Omental fat pad (tissue), 4 donors: ENCODE measurements at places on chromosomes 6 and 20. TPM values are rescaled to one million over a fixed set of nuclear protein-coding genes. Genes with fewer than 3 reads are reported as not detected.

DNA sequence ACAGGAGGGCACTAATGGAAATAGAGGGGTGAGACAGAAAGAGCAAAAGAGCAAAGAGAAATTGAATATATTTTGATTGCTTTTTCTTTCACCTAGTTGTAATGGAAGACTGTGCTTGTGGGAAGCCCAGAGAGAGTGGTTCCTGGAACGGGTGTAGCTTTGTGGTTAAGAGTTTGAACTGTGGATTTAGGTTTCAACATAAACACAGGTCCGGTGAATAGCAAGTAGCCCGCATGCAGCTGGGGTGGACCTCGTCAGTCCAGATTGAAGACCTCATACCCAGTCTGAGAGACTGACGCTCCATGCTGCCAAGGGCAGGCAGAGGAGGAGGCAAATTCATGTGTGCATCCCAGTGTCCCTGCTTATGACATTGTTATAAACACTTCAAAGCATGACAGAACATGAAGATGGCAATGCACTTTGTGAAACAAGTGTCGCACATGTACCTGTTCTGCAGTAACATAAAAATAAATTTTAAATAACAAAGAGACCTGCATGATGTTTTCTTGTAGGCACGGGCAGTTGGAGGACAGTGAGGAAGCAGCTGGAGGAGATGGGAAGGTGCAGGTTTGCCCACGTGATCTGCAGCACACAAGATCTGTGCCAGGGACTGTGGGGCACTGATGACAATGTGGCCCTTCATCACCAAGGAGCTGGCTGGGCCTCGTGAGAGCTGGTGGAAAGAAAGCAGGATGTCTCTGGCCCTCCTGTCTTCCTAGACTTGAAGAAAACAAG is 220.5 kb upstream of the SSTR4 start:
- no peak for DNase-seq

GRCh38 chr6:117555262-117555849 is 47.0 kb downstream of the GOPC start:
- no peak for DNase-seq

- DNase-seq, result no peak
Observed at GRCh38 chr6:131163886-131164285, 28.6 kb downstream of the AKAP7 start.

DNA sequence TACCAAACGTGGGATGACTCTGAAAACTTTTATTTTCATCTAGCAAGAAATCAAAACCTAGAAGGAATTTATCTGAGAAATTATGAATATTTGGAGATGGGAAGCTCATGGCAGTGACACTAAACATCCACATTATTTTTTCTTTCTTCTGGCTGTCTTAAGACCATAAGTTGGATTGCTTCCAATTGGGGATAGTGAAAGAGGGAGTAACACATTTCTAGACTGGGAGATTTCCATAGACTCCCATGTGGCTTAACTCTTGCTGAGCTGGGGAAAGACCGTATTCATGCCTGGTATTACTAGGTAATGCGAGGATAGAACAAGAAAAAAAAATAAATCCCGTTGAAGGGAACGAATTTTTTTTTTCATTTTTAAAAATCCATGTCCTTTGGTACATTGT is 120.0 kb downstream of the UTRN start:
- DNase-seq, result no peak

DNA sequence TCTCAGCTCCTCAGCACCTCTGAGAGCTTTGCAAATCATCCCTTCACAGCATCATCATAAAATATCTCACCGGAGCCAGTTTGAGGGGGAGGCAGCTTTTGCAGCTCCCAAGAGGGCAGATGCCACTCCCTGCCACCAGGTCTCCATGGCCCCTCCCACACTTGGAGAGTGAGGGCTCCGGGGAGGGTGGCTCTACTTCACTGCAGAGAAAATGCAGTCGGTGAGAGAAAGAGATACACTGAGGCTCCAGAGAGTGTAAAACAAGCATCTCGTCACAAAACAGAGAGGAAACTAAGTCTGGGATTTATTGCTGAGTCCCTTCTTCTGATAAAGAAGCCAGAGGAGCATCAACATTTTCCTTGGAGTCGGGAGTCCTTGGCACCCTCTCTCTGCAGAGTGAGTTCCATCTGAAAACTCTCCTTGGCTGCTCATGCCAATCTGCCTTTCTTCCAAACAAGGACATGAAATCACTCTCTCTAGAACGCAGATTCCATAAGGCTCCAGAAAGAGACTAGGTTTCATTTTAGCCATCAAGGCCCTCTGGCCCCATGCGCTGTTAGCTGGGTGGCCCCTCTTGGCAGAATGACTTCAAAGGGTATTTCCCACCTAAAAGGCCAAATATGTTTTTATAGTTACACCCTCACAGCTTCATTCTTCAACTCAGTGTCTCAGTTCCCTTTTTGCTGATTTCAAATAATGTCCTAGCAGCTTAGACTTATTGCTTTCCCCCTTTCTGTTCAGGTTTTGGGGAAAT is 70.6 kb upstream of the F13A1 start:
- DNase-seq, result no peak

DNA sequence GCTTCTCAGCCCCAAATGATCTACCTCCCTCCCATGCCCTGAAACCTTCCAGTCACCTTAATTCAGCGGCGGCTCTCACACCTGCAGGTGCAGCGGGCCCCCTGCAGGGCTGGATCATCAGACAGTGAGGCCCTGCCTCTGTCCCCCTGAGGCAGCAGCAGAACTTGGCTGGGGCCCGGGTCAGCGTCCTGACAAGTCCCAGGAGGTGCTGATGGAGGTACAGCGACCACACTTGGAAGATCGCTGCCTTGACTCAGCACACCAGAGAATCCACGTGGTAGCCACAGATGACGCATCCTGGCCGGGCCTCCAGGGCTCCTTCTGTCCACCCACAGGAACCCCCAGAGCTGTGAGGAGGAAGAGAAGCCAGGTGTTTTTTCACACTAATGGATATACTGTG is 116.4 kb upstream of the THBS2 start:
- DNase-seq, result no peak

- no peak for DNase-seq
Observed at GRCh38 chr6:26439151-26440125, 866 bp upstream of the BTN3A3 start.

DNA sequence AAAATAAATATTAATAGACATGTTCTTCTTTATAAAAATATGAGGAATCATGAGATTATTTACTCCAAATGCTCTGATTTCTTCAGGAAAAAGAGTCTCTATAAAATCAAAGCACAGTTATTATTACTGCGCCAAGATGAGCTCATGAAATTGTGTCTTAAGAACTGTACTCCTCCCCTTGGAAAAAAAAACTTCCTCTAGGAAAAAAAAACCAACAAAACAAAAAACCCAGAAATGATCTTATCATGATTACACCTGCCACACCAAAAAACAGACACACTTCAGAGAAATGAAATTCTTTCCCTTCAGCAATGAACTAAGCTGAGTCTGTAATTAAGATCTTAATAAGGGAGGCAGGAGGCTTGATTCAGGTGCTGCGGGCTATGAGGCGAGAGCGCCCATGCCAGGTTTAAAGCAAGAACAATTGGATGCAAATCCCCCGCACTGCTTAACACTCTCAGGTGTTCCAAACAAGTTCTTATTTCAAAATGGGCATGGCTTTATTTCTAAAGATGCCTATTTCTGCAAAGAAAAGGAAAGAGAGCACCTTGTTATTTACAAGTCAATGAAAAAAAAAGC is 9.1 kb downstream of the NEDD9 start:
- DNase-seq, result no peak

DNA sequence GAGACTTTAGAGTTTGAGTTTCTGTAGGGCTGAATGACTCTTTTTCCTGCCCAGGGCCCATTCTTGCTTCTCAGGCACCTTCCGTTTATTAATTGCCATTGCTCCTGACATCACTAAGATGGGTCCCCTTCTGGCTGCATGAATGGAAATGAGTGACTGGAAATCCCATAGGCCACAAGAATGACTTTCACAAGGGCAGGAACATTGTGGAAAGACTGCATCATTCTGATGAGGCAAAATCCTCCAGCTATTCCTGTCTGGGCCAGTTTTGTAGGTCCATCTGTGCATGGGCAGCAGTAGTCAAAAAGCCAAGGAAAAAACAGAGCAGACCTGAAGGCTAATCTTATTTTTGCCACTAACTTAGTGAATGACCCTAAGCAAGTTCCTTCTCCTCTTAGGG is 19.3 kb downstream of the TMEM74B start:
- DNase-seq, result no peak

GRCh38 chr20:12199703-12200102 is 282.0 kb downstream of the BTBD3 start:
- no peak for DNase-seq

DNA sequence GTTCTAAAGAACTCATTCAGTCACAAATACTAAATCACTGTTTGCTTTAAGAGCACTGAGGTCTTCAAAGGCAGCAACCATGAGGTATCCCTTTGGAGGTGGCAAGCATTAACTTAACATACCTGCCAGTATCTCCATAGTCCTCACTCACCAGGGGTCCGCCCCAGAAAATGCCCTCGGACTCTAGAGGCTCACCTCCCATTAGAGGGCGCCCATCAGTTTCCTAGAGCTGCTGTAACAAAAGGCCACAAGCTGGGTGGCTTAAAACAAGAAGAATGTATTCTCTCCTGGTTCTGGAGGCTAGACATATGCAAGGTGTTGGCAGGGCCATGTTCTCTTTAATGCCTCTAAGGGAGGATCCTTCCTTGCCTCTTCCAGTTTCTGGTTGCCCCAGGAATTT is 12.0 kb upstream of the RNGTT start:
- no peak for DNase-seq

DNA sequence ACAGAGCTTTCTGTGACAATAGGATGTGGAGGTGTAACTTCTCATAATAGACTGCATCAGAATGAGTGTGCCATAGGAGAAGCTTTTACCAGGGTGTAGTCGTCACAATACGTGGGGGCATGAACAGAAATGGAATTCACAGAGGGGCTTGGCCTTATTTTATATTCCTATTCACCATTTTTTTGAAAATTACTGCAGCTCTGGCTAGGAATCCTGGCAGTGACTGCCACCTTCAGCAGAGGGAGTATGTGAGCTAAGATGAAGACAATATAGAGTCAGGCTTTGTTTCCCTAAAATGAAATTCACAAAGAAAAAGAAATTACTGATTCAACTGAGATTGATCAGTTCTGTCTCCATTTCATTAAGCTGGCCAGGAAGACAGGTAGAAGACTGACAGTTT is 13.9 kb downstream of the TOMM6 start:
- no peak for DNase-seq

- DNase-seq, result no peak
Observed at GRCh38 chr6:2899596-2899995, 3.5 kb downstream of the SERPINB9 start.

GRCh38 chr6:159434410-159434809 is 258.6 kb downstream of the SOD2 start:
- no peak for DNase-seq

DNA sequence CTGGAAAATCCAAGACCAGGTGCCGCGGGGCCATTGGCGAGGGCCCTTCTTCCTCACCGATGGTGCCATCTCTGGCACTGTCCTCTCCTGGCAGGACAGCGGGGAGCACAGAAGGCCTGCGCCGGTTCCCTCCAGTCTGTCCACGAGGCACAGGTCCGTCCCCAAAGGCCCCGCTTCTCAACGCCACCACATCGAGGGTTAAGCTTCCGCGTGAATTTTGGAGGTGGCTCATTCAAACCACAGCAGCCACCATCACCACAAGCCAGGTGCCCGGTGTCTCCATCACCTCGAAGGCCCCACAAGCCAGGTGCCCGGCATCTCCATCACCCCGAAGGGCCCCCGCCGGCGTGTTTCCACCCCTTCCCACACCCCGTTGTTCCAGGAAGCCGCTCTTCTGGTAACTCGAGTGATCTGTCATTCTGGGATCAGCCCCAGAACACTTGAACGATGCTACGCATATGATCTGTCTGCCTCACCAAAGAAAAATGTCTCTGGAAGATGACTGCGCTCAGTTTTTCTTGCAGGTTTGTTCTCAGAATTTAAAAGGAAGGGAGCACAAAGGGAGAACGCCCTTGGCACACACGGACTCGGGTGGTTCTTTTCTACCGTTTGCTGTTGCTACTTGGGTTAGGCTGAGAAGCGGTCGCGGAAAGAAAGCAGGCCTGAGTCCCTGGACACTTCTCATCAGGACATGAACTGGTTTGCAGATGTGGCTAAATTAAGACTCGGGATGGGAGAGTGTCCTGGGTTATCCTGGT is 9.9 kb upstream of the KIF25 start:
- DNase-seq, result no peak

DNA sequence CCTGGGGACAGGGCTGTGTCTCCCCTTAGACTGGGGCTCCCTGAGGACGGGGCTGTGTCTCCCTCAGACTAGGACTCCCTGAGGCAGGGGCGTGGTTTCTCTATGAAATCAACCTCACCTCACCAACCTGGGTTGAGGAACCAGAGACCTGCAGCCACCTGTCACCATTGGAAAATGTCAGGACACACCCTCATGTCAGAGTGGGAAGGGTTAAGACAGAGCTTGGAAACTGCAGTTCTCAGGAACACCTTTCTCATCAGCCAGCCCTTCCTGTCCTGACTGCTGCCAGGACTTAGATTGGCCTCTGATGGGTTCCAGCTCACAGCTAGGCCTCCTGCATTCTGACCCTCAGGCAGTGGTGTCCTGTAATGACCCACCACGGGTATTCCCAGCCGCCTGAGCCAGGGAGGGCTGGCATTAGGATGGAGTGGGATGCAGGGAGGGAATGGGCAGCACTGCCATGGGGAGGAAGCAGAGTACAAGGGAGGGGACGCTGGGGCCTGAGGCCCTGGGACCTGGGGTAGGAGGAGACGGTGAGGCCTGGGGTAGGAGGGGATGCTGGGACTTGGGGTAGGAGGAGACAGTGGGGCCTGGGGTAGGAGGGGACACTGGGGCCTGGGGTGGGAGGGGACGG is 76.3 kb downstream of the MRPL14 start:
- no peak for DNase-seq

GRCh38 chr6:71258078-71258866 is 30.3 kb upstream of the OGFRL1 start:
- DNase-seq, result no peak

- DNase-seq, result no peak
Observed at GRCh38 chr6:40799296-40800140, 212.4 kb upstream of the LRFN2 start.

DNA sequence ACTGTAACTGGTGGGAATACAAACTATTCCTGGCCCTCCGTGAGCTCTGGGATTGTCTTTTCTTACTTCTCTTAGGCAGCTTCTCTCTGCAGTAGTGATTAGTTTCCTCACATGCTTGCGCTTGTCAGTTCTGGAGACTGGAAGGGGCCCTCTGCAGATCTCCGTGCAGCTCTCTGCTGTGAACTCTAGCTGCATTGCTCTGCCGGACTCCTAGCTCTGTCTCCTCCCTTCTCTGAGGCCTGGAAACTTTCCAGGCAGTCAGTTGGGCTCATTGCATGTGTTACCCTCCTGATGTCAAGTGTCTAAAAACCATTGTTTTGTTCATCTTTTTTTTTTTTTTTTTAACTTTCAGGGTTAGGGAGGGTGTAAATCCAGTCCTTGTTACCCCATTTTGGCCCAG is 102.3 kb downstream of the CTNNBL1 start:
- no peak for DNase-seq

The MUCL3 gene
- not detected for total RNA-seq

The XKR7 gene
- total RNA-seq, result not detected

The FOXA2 gene
- total RNA-seq, result not detected

The EFCAB8 gene
- total RNA-seq, result not detected

The OVOL2 gene
- not detected for total RNA-seq

The AKAP7 gene
- 16.6 TPM for total RNA-seq

The EPHA7 gene
- 0.95 TPM for total RNA-seq

The SNAI1 gene
- total RNA-seq, result 3.3 TPM

The PCMTD2 gene
- total RNA-seq, result 31.7 TPM

The LRRC73 gene
- total RNA-seq, result 0.19 TPM

The WTAP gene
- total RNA-seq, result 94.1 TPM

The MYLK4 gene
- total RNA-seq, result 0.79 TPM

The CDSN gene
- not detected for total RNA-seq

The SIGLEC1 gene
- total RNA-seq, result 14.2 TPM
